Brain microvascular endothelial cell (primary cell): ENCODE measurements at places on chromosomes 16 and 17.

DNA sequence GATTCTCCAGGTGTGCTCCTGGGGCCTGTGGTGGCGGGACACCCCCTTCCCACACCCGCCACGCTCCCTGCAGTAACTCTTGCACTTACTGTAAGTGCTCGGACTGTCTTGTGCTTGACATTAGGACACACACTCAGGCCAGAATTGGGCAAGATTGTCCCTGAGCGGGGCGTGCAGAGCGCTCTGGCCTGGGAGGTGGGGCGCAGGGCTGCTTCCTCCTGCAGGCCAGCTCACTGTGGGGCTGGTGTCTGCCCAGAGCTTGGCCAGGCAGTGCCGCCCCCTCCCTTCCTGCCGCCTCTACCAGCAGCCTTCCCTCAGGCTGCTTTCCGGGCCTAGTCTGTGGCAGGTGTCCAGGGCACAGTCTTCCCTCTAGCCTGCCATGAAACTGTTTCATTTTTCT lies 6.1 kb upstream of the ATP6V0C start:
- DNase-seq = no peak

GRCh38 chr17:29210879-29211278 lies 30.7 kb upstream of the MYO18A start:
- no peak for DNase-seq

GRCh38 chr17:55160501-55160900 lies 104.3 kb upstream of the HLF start:
- DNase-seq = no peak

DNA sequence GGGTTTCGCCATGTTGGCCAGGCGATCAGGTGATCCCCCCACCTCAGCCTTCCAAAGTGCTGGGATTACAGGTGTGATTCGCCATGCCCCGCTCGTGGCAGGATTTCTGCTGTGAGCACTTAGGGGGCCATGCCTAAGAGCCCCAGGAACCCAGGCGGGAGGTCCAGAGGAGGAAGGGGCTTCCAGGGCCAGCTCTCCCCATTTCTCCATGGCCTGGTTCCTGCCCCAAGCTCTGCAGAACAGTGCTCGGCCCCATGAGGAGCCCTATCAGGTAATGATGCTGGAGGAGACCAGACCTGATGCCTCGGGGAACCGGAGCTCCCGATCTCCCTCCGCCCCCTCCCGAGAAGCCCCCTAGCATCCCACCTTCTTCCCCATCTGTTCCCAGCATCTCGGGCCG lies 53.6 kb downstream of the RMI2 start:
- no peak for DNase-seq

DNA sequence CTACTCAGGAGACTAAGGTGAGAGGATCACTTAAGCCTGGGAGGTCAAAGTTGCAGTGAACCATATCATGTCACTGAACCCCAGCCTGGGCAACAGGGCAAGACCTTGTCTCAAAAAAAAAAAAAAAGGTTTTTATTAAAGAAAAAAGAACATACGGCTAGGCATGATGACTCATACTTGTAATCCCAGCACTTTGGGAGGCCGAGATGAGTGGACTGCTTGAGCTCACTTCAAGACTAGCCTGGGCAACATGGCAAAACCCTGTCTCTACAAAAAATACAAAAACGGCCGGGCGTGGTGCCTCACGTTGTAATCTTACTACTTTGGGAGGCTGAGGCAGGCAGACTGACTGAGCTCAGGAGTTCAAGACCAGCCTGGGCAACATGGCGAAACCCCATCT lies 38.4 kb downstream of the RANBP10 start:
- peak; percentile 77 for DNase-seq

GRCh38 chr17:34059423-34060220 lies 195.5 kb upstream of the CCL2 start:
- DNase-seq = no peak

DNA sequence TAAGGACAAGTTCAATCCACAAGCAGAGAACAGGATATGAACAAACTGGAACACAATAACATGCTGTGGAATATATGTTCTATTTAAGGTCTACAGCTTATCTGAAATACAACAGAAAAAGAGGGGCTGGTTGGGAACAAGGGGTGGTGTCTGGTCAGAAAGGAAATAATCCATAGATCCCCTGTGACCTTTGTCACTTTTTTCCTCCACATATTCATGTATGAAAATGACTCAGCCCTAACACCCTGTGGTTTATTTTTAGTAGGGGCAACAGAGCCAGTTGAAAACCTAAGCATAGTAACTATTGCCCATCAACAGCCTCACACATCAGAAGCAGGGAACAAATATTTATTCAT lies 12.3 kb upstream of the SPAG9 start:
- peak; percentile 11 for DNase-seq

DNA sequence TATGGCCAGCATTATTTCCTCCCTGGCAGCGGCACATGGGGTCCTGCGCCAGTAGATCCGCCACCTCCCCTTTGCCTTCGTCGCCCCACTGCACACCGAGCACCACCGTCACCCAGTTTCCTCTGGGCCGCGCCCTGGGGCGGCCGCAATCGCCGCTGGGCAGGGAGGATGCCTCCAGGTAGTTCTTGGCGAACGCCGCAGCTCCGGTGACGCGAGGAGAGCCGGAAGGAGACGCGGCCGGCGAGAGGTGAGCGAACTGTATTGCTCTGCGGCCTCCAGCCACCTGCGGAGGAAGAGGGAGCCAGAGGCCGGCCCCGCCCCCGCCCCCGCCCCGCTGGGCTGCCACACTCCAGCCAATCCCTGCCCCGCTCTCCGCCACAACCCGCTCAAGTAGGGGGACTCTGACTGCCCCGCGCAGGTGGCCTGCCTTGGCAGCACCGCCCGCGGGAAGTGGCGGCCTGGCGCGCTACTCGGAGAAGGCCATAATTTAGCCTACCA lies 11.8 kb upstream of the SLFN13 start:
- DNase-seq = no peak

DNA sequence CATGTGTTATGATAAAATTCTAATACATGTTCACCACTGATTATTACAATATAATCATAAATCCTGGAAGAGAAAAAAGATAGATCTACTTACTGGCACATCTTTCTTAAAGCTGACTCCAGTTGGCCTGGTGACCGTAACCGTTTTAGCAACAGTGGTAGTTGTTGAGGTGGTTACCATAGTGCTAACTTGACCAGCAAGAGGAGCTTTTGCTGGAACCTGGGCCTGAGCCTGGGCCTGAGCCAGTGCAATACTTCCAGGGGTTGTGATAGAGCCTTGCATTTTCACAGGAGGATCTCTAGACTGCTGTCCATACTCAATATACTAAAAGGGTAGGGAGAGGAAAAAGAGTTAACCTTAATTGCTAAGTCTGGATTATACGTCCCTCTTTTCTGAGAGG lies 36.2 kb downstream of the SETD6 start:
- no peak for DNase-seq

GRCh38 chr17:42187833-42188232 lies 2.6 kb upstream of the HCRT start:
- DNase-seq = no peak

- no peak for DNase-seq
These were observed 83.0 kb downstream of the OR1D5 start for GRCh38 chr17:2980211-2980903.

DNA sequence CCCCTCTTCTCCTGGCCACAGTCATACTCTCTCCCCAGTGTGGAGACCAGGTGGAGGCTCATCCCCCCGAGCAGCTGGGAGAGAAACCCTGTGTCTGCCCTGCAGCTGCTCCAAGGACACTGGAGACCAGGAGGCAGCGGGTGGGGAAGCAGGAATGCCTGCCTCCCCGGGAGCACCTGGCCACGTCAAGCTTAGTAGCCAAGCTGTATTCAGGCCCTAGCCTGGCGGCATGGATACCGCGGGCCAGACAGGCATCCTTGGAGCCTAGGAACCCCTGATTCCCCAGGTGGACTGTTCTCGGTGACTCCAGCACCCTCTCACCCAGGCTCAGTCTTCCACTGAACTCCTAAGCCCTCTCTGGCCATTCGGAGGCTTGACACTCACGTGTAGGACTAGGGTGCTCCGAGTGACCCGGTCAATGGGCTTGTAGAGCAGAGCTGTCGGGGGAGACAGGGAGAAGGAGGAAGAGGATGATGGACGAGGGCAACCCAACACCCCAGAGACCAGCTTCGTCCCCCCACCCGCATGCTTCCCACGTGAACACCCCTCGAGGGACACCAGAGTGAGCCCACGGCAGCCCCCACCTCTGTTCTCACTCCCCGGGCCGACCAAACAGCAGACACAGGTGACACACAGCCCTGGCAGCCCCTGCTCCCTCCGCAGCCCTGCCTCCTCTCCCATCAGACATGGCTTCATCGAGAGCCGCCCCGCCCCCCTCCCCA lies 76.5 kb downstream of the TIMM22 start:
- no peak for DNase-seq

DNA sequence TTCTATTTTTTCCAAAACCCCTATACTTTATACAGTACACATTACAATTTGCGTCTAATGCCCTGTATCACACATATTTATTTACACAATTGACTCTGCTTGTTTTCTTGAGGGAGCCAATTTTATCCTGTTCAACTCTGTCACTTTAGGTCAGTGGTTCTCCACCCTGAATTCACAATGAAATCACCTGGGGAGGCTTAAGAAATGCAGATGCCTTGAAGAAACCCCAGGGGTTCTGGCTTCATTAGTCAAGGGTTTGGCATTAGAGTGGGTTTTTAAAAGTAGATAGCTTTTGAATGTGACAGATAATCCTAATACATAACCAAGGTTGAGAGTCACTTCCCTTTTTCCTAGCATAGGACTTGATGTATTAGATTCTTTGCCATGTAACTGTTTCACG lies 398.6 kb upstream of the ERCC4 start:
- DNase-seq = no peak

GRCh38 chr16:58495521-58496331 lies 4.2 kb upstream of the NDRG4 start:
- no peak for DNase-seq

DNA sequence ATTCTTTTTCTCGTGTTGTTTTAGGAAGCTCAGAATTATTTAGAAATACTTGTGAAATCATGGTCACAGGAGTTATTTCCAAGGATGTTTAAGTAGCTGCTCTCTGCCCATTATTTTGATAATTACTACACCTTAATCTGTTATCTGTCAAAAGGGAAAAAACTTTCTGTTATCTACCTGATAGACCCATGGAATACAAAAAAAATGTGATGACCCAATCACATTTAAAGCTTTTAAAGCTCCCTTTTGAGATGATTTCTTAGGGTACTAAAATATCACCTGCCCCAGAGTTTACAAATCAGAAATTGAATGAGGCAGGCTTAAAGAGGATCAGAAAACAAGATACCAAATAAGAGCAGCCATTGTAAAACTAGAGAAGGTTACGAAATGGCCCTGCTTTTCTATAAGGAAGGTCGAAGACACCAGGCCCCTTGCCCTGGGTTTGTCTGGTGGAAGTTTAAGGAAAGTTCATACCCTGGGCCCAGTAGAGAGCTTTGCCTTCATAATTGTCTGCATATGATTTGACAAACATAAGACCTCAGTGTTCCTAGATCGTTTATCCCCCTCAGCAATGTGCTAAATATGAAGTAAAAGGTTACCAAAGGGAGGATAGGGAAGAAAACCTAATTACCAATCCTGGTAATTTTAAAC lies 149.9 kb upstream of the TBX2 start:
- no peak for DNase-seq

DNA sequence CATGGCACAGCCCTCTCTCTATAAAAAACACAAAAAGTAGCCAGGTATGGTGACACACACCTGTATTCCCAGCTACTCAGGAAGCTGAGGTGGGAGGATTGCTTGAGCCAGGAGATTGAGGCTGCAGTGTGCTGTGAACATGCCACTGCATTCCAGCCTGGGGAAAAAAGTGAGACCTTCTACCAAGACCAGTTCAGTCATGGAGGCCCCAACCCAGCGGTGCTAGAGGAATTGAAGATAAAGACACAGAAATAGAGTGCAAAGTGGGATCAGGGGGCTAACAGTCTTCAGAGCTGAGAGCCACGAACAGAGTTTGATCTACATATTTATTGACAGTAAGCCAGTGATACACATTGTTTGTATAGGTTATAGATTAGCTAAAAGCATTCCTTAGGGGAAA lies 15.6 kb upstream of the CCL8 start:
- no peak for DNase-seq
